ENCODE measurements at places on chromosomes 12 and 14.

GRCh38 chr12:27610374-27610773 lies 85.9 kb upstream of the REP15 start:
- DNase-seq = no peak

- no peak for DNase-seq
Measured at GRCh38 chr14:51139121-51139681, 44.3 kb upstream of the TRIM9 start.

DNA sequence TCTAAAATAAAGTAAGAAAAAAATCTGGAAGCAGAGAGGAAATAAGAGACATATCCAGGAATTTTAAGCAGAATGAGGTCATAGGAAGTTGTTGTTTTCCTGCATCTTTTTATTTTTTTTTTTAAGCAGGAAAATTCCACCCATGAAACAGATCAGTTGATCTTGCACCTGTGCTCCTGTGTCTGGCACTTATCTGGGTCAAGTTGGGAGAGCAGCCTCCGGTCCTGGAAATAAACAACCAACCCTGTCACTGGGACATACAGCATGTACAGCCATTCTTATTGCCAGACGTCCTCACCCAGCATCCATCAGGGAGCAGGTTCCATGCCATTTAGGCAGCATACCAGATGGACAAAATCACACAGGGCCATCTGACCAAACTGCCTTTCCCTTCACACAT lies 266.0 kb upstream of the BTG1 start:
- DNase-seq = no peak

- DNase-seq = no peak
Measured at GRCh38 chr12:85283560-85283959, 3.5 kb downstream of the ALX1 start.

GRCh38 chr14:26993556-26993955 lies 395.7 kb upstream of the NOVA1 start:
- peak; percentile 33 for DNase-seq

DNA sequence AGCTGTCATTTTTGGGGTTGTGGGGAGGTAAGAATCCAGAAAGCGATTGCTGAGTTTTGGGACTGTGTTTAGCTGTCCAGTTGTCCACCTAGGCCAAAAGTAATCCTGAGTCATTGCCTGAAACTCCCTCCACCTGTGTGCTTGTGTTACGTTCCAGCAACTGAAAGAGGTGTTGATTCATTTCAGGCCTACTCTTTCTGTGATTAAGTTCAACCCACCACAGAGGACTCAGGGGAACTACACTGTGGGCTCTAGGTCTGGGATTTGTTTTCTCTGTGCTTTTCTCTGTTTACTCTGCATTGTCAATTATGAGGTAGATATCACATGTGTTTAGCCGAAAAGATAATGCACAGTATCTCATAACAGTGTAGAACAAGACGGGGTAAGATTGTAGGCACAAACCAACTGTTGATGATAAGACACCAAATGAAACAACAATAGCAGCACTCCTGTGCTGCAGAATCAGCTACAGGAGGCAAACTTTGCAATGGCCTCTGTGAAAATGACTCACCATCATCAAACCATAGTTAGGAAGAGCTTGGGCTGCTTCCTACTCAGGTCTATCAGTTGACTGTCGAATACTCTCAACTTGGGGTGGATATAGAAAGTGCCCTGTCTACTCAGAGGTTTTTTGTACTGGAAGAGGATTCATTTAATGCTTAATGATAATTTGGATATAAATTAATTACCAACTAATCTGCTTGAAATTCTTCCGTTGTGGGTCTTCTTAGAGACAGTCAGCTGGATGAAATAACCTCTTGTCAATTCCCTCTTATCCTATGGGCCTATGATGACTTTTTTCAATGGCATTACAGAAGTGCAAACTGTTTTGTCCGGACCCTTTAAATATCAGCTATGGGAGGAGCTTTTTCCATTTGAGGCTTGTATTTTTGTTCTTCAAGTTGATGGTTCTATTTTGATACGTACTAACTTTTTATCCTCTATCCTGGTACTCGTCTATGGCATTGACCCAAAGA lies 385.9 kb downstream of the BMP4 start:
- no peak for DNase-seq

Data from skeletal muscle cell (primary cell).